ENCODE measurements at places on chromosomes 1 and 21.

DNA sequence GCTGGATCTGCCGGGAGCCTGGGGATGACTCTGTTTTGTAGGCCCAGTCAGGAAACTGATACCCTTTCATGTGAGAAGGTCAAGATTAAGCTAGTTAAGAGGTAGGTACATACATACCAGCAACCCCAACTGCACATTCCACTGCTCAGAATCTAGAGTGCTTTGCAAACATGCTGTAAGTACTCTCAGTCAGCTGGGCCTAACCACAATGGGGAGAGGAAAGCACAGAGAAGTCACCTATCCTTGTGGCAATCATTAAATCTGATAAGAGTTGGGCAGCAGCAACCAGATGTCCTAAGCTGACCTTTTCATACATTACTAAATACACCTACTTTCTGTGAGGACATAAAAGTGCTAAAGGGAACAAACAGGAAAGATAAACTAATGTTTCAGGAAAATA is 2.5 kb downstream of the ETV3 start:
- DNase-seq: no peak

DNA sequence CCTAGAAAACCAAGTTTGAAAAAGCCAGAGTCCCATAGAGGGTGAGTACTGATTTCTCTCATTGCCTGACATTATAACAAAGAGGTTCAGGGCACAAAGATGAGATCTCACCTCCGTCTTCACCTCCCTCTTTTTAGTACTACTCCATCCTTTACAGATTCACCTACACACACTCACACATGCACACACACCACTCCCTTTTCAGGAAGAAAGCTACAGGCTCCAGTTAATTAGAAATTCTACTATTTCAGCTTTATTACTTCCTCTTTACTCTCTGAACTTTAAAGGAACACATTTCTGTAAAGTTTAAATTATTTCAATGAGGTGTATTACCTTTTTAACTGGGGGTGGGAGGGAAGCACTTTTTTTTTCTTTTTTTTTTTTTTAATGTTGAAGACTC is 59.6 kb upstream of the PRDX6 start:
- DNase-seq: no peak

- no peak for DNase-seq
Measured at GRCh38 chr1:206931709-206932108, 10.0 kb upstream of the FCMR start.

- no peak for DNase-seq
Measured at GRCh38 chr1:66752000-66752592, at the start of gene DYNLT5. TSS of gene DYNLT5 (plus strand) at chr1:66752459. CDS start at chr1:66754659, 2,200 bp downstream.

GRCh38 chr1:176434234-176434633 is 28.7 kb upstream of the PAPPA2 start:
- DNase-seq: no peak

DNA sequence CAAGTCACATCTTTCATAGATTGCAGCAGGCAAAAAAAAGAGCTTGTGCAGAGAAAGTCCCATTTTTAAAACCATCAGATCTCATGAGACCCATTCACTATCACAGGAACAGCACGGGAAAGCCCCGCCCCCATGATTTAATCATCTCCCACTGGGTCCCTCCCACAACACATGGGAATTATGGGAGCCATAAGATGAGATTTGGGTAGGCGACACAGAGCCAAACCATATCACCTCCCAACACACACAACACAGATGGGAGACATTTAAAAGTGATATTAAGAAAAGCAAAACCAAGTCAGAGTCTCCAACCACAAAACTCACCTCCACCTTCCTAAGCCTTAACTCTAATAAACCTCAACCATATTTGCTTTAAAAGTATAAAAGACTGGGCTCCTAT is 61.5 kb upstream of the TIAM1 start:
- DNase-seq: no peak

DNA sequence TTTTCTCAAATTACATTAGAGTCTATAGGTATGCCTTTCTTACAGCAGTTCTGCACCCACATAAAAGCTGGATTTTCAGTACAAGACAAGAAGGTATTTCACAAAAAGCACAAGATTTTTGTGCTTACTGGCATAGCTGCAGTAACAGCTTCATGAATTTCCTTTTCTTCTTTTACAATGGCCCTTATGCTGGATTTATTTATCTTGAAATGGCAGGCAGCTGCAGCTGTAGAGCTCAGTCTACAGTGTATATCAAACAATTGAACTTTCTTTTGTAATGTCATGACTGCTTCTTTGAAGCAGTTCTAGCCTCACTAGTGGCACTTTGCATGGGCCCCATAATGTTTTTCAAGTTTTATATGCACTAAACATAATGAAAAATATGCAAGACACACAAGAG is 510.2 kb downstream of the KCNT2 start:
- no peak for DNase-seq

GRCh38 chr1:39954870-39955546 is at the start of gene MFSD2A:
TSS of gene MFSD2A (plus strand) at chr1:39955145. CDS start at chr1:39955293, 148 bp downstream.
- peak; percentile 84 for DNase-seq

DNA sequence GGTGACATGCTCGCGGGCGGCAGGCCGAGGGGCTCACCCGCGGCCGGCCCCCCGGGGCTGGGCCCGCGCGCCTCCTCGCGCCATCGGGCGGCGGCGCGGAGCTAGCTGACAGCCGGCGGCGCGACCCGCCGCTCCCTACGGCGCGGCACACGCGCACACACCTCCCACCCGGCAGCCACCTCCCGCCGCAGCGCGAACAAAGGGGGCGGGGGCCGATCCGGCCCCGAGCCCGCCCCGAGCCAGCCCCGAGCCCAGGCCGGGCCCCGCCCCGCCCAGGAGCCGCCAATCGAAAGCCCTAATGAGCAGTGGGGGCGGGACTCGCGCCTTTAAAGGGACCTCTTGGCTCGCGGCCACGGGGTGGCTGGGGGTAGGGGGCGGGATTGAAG is at the start of gene KIF21B:
TSS of gene KIF21B (minus strand) at position 198 of the 386 bp plus-strand sequence. CDS start 331 bp downstream, outside the sequence.
- DNase-seq: peak; percentile 89

DNA sequence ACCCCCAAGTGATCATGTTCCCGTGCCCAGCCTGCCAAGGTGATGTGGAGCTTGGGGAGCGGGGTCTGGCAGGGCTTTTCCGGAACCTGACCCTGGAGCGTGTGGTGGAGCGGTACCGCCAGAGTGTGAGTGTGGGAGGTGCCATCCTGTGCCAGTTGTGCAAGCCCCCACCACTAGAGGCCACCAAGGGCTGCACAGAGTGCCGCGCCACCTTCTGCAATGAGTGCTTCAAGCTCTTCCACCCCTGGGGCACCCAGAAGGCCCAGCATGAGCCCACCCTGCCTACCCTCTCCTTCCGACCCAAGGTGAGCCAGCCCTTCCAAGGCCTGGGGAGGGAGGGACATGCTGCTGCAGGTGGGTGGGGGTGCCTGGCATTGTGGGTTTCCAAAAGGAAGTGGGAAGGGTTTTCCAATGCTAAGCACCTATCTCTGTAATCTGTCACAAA is 2.3 kb downstream of the TRIM46 start:
- DNase-seq: no peak

GRCh38 chr1:53688381-53689102 is 50.4 kb downstream of the GLIS1 start:
- no peak for DNase-seq

DNA sequence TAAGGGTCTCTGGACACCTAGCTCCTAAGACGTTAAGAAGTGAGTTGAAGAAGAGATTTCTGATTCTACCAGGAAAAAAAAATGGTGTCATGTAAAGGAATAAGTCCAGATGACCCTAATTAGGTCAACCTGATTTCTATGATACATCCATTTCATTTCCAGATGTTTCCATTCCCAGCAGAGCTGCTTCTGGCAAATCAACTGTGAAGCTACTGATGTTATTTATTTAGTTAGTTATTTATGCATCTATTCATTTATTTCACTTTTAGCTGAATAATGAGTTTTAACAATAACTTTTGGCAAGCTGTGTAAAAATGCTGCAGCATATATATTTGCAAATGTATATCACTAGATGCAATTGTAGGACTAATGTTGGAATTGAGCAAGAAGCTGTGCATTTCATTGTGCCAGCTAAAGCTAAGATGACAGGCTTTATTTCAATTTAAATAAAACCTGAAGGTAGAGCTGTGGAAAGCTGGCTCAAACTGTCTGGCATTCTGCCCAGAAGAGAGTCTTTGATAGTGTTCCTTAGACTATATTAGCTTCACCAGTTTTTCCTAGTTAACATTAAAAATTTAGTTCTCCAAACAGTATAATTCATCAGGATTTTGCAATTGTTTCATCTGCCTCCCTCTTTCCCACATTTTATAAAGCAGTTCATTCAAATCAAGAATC is 1164.4 kb upstream of the ADGRL4 start:
- DNase-seq: no peak

- DNase-seq: no peak
Measured at GRCh38 chr1:100613817-100614559, 76.0 kb downstream of the GPR88 start.

- DNase-seq: no peak
Measured at GRCh38 chr1:178751046-178751445, 26.0 kb downstream of the RALGPS2 start.

GRCh38 chr1:85494074-85494903 is 29.3 kb upstream of the DDAH1 start:
- DNase-seq: no peak

GRCh38 chr21:23887725-23888306 is 1719.5 kb downstream of the MRPL39 start:
- peak; percentile 26 for DNase-seq

DNA sequence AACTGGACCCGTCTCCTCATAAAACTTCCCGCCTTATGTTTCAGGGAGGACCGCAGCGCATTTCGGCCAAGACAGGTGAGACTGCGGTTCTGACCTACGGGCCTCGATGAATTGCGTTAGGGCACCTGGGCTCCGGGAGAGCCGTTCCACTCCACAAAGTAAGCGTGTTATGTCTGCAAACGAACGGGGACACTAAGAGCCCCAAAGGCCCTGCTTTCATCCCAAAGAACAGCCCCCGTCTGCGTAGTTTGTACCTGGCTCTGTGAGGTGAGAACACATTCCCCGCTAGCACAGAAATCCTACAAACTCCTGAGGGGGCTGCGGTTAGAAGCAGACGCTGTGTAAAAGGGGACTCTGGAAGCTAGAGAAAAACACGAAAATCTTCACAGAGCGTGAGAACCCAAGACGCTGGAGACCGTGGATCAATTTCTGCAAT is 41.6 kb upstream of the PPIAL4F start:
- DNase-seq: no peak

GRCh38 chr1:27877115-27877416 is 4.7 kb downstream of the THEMIS2 start:
- no peak for DNase-seq

DNA sequence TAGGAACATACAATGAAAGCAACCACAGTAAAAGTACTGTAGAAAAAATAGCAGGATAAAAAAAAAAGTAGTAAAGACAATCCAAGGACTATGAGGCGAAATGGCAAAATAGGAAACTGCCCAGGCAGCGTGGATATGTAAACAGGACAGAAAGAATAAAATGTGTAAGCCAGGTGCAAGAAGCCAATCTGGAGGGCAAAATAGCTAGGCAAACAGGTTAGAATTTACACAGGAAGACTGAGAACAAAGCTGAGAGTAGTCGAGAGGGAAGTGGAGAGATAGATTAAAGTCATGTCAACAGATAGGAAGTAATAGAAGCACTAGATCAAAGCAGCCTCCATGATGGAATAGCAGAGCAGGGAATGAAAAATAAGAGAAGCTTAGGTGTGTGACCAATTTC is 124.2 kb upstream of the B3GALT2 start:
- no peak for DNase-seq

- DNase-seq: peak; percentile 64
Measured at GRCh38 chr21:45292399-45293219, 4.9 kb upstream of the POFUT2 start.

- DNase-seq: peak; percentile 44
Measured at GRCh38 chr21:42653231-42654061, at the start of gene PDE9A. TSS of gene PDE9A (plus strand) at chr21:42653621. CDS start at chr21:42653815, 194 bp downstream.

GRCh38 chr1:151908228-151908691 is 1.1 kb downstream of the THEM4 start:
- no peak for DNase-seq

GRCh38 chr1:153568367-153569099 is 2.9 kb upstream of the S100A2 start:
- peak; percentile 79 for DNase-seq

DNA sequence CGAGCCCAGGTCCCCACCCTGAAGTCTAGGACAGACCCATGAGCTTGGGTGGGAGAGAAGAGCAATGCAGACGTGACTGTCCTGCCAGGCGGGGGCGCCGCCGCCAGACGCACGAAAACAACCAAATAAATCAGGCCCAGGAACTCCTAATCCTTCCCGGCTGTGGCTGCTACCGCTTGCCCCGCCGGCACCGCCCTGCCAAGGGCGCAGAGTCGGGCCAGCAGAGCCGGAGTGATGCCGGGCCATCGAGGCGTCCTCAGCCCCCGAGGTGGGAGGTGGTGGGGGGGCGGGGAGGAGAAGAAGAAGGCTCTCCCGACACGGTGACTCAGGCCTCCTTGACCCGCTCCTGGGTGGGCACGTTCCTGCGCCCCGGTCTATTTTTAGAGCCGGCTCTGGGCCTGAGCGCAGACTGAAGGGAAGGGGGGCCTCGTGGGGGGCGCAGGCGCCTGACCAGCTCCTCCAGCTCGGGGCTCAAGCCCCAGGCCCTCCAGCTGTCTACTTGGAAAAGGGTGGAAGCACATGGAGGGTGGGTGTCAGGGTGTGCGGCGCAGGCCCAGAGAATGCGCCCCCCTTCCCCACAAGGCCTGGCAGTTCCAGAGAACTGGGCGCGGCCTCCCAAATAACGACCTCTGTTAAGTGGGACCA is 10.7 kb upstream of the COL16A1 start:
- peak; percentile 10 for DNase-seq

DNA sequence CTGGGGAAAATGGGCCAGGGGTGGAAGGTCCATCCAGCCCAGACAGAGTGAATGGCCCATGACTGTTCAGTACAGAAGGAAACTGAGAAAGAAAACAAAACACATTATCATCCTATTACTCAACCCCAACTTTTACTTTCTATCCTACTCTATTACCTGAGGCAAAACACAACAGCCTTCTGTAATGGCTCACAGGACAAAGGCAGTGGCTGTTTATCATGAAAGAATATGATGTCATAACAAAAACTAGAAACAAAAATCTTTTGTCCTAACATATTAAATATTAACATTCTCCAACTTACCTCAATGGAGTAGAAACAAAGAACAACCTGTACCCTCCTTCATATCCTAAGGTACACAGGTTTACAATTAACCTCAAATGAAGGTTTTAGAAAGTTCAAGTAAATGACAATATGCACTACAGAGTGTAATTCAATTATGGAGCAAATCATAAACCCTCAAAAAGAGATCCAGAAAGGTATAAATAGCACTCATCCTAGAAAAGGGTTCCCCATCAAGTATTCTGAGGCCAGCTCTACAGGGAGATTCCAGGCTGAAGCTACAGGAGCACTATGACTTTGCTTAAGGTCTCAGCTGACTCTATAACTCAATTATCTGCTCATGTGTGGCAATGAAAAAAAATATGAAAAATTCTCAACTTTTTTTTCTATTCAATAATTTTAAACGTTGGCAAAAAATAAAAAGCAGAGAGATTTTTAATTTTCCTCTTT is 15.1 kb downstream of the ELK4 start:
- DNase-seq: no peak

- DNase-seq: no peak
Measured at GRCh38 chr1:176719447-176719846, 256.5 kb downstream of the PAPPA2 start.

GRCh38 chr1:154865442-154866256 is 4.4 kb downstream of the KCNN3 start:
- no peak for DNase-seq

GRCh38 chr1:1128454-1129139 is 12.7 kb upstream of the C1orf159 start:
- DNase-seq: no peak

- DNase-seq: no peak
Measured at GRCh38 chr1:186283374-186283773, 91.7 kb downstream of the TPR start.

- DNase-seq: no peak
Measured at GRCh38 chr1:20896826-20897225, 109.7 kb upstream of the HP1BP3 start.
